HT-29 (cell line): ENCODE measurements at places on chromosomes 11 and 22.

GRCh38 chr11:8756201-8756600 lies 73.6 kb downstream of the RPL27A start:
- no peak for DNase-seq

DNA sequence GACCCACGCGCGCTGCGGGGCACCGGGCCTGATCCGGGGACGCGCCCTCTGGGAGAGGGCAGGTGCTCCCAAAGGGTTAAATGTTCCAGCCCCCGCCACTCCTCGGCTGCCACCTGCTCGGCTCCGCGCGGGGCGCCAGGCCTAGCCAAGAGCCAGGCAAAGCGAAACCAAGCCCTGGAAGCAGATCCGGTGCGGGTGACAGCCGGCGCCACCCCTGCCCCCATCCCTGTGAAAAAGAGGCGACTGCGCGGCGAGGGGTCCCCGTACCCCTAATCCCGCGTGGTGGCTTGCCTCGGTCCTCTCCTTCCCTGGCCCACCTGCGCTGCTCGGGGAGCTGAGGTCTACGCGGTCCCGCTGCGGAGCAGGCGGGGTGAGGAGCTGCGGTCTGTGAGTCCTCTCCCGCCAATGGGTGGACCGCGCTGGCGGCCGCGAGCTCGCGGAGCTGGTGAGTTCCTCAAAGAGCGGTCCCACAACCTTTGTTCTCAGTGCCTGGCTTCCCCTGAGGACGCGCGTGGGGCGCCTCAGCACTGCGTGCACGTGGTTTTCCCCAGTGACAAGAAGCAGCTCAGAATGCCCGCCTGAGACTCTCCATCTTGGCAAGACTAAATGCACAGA lies at the start of gene ME3:
ME3 (minus strand) TSS at position 610 of the 615 bp plus-strand sequence.
- peak; percentile 80 for DNase-seq

DNA sequence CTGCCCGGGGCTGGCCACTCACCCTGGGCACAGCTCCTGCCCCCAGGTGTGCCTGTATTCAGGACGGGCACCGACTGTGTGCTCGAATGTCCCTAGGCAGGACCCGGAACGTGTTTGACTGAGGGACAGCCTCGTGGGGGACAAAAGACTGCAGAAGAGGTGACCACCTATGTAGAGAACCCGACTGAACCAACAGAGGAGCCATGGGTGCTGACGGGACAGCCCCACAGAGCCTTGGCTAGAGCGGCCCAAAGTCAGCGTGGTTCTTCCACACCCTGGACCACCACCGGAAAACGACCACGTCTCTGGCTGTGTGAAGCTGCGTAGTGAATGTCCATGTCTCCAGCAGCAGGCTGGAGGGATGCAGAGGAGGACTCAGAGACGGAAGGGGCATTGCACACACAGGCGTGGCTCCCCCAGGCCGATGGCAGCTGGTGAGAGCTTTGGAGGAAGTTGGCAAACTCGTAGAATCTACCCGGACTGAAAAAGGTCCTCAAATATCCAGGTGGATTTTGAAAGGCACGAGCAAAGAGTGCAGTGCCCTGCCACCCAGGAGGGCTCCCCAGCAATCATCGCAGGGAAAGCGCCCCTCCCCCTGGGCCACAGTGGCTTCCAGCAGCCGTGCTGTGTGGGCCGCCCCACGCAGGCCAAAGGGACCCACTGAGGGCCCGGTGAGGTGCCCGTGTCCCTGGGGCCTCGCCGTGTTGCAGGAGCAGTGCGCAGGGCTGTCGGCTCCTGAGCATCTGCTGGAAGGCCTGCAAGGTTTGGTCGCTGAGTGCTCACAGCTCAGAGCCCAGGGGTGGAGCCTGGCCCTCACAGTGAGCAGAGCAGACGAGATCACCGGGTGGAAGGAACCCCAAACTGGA lies 17.5 kb upstream of the MUC5B start:
- no peak for DNase-seq

DNA sequence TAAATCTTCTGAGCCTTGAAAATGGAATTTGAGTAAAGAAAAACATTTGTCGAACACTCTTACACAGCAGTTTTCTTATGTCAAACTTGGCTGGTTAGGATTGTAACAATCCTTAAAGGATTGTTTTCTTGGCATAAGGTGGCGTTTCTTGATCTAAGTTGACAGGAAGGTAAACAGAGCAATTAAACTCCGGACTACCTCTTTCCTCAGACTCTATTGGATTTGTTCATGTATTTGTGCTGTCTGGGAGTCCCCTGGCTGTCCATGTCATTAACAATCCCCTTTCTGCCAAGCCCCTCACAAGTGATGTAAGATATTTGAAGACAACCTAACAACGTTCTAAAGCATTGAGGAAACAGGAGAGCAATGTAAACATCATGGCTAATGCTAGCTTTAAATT lies 222.5 kb upstream of the SNX19 start:
- no peak for DNase-seq

DNA sequence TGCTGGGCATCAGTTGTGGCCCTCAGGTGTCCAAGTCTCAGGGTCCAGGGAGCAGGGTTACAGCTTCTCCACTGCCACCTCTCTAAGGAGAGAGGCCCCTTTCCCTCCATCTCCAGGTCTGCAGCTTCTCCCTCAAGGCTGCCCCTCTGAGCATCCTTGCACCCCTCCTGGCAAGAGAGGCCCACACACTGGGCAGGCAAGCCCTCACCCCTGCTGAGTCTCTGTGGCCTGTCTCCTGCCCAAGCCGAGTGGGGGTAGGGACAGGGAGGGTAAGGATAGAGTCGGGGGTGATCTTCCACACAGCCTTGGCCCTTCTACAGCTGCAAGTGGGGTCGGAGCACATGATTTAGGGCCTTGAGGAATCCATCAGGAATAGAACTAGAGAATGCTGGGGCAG lies 76.6 kb downstream of the ST3GAL4 start:
- DNase-seq: peak; percentile 34

DNA sequence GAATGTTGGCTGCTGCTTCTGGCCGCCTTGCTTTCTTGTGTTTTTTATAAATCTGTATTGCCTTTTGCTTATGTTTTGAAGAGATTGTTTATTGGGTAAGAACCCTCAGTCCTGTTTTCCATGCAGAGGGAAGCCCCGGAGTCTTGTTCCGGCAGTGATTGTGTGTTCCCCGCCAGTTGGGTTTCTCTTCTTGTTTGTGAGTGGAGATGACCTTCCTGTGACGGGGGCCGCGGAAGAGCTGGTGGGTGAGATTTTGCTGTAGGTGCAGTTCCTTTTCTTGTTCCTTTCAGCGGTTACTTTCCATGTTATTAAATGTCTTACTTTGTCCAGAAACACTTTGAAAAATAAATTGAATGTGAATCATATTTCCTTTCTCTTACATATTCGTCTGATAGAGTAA lies 8.3 kb downstream of the TBC1D22A start:
- DNase-seq: no peak

DNA sequence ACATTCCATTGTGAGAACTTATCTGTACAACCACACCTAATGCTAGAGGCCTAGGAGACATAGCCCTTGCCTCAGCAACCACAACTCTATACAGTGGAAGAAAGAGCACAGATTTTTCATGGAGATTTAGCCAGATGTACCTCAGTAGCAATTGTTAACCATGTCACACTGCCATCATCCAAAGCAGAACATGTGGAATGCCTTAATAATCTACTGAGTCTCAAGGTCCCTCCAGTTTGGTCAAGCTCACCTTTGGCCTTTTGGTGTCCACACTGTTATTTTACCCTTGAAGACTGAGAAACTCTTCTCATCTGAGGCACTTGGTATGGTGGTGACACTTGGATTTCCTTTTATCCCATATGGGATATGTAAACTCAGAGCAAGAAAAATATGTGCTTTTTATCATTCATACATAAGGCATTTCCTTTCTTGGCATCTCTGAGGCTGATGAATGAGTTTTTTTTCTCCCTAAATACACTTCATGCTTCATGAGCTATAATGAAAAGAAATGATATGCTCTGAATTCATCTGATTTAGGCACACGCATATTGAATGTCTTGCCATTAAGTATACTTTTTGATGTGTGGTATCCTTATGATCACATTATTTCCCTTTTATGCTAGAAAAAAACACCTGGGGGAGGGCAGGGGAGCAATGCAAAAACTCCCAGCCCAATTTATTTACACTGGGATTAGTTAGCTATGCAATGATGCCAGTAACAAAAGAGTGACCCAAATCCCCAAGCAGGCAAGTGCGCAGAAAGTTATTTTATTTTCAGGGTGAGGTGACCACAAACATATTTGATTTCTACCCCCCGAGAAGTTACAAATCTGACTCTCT lies 63.3 kb upstream of the ME3 start:
- no peak for DNase-seq

DNA sequence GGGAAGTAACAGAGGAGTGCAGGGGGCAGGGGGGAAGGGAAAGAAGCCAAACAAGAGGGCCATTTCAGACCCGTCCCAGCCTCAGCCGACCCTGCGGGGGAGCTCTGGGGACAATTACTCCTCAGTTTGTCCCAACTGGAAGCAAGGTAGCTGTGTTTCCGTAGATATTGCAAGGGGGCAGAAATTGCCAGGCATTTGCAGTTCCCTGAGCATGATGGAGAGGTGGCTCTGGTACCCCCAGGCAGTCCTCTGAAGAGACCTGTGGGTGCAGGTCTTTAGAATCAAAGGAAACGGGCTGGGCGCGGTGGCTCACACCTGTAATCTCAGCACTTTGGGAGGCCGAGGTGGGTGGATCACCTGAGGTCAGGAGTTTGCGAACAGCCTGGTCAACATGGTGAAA lies 13.8 kb upstream of the JAM3 start:
- no peak for DNase-seq

DNA sequence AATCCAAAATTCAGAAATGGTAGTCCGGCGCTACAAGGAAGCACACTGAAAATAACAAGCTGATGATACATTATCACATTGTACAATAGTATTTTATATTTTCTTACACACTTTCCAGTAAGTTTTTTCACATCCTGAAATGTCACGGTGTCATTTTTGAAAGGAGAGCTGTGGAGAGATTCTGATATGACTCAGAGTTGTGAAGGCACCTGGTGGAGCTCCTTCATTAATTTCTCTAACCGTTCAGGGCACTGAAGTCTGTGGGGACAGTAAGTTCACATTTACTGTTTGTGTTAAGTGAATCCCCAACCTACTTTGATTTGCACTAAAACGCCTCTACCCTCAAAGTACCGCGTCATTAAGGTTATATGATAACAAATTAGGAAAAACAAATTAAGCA lies 13.3 kb downstream of the LDHAL6A start:
- DNase-seq: no peak

DNA sequence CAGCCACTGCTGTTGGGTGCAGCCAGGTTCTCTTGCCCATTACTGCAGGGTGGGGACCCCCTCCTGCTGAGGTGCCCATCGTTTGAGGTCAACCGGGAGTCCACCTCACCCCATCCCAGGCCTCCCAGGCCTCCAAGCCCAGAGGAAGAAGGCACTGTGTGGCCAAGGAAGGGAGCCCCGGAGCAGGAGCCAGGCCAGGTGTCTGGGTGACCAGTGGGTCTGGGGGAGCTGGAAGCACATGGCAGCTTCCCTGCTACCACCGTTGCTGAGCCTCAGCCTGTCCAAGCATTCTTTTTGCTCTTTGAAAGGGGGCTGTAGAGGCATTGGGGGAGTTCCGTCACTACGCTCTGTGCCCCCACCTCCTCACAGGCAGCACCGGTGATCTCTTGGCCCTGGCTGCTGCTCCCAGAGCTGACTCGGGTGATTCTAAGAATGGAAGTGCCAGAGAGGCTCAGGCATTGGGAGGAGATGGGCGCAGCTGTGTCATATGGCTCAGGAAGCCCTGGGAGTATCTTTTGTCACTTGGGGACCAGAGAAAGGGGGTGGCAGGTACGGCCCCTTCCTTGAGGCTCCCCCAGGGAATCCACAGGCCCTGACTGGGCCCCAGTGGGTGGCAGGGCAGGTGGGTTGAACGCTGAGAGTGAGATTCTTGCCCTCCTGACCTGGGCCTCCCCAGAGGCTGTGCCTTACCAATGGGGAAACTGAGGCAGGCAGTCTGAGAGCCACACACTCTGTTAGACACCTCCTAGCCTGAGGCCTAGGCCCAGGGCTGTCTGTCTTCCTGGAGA lies 1.9 kb downstream of the SEPTIN5 start:
- no peak for DNase-seq

GRCh38 chr11:68399916-68400315 lies 60.6 kb upstream of the PPP6R3 start:
- no peak for DNase-seq

DNA sequence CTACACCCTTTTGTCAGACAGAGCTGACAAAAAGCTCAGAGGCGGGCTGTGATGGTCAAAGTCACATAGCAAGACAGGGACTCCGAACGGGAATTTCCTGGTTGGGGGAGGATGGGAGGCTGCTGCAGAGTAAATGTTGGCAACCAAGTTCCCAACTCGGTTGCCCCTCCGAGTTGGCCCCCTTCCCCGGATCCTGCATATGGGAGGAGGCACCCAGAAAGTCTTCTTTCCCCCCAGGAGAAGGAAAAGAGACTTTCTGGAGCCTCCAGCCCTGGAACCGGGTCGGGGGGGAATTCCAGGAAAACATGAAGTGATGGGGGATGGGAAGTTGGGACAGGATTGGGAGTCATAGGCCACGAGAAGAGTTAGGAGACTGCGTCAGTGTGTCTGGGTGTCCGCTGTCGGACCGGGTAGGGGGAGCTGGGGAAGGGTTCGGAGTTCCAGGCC lies 614 bp downstream of the SELENOM start:
- DNase-seq: no peak

- no peak for DNase-seq
Measured at GRCh38 chr22:17443405-17444203, 74.3 kb downstream of the CECR2 start.

DNA sequence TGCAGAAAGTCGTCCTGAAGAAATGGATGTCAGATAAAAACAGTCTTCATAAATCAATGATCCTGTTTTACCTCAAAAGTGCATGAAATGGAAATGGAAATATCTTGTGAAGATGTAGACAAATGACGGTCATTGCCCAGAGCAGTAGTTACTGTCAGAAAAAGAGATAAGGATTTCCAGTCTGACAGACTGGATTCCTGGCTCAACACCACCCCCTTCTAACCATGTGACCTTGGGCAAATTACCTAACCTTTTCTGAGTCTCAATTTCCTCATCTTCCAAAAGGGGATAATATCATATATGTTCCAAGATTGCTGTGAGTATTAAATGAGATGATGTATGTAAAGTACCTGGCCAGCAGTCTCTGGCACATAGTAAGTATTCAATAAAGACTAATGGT lies 32.9 kb upstream of the EHF start:
- no peak for DNase-seq

DNA sequence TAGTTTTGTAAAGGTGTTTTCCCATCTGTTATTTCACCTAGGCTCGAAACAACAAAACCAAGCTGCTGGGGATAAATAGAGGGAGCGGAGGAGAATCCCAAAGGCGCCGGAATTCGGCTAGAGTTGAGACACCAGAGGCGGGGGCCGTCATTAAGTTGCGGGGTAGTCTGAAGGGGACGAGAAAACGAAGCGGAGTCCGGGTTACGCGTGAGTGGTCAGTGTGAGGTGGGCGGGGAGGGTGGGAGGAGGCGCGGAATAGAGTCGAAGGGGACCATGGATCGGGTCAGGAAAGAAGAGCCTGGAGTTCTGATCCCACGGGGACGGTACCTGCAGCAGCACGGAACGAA lies 361 bp downstream of the SRPRA start:
- DNase-seq: no peak

DNA sequence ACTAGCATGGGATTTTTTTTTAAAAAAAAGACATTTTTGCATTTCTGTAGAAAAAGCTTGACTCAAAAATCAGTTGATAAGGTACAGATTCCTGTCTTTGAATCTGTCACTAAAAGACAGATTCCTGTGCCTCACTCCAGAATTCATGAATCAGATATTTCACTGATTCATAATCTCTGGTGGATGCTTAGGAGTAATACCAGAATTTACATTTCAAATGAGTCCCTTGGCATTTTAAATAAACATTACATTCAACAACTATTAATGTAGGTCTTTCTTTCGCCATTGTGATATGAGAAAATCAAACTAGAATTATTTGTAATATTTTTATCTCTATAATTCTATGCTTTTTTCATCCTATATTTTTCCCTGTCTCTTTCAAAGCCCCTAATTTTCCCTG lies 128.3 kb downstream of the APIP start:
- DNase-seq: no peak
